SJSA1 (cell line): ENCODE measurements at places on chromosomes 12 and 14. TPM values are rescaled to one million over a fixed set of nuclear protein-coding genes. Genes with fewer than 3 reads are reported as not detected.

Gene RASSF8
- 43.5 and 65.0 TPM in 2 replicates for total RNA-seq

Gene CCDC197
- not detected in 2 replicates for total RNA-seq

Gene SLC10A1
- not detected in 2 replicates for total RNA-seq

DNA sequence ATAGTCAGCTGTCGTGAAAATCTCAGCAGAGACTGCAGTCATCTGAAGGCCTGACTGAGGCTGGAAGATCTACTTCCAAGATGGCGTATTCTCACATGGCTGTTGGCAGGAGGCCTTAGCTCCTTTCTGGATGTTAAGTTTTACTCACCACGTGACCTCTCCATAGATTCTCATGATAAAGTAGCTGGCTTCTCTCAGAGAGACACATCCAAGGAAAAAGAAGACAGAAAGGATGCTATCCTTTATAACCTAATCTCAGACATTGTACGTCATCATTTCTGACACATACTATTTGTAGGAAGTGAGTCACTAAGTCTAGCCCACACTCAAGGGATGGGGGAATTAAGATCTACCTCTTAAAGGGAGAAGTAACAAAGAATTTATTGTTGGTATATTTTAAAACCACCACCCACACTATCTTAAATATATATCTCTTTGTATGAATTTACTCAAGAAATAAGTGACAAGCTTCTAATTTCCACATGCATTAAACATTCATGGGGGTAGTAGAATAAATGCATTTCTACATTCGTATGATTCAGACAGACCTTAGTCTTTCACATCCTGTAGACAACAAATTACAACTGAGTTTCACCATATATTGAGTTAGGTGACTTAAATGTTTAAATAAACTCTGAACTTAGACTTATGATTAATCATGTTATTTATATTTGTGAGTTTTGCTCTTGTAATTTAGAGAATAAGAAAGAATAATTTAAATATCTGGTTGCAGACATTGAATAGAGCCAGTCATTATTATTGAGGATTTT, 411.0 kb downstream of the LRIG3 start:
- H3K4me1 ChIP-seq = no peaks in the 10 kb centered on the region; the same call in 1 of the 2 replicates
- no peaks in the 10 kb centered on the region for H3K27me3 ChIP-seq
- no peak overlapping the region for H3K27ac ChIP-seq
- DNase-seq = no peak
- no peak overlapping the region for H3K4me3 ChIP-seq

DNA sequence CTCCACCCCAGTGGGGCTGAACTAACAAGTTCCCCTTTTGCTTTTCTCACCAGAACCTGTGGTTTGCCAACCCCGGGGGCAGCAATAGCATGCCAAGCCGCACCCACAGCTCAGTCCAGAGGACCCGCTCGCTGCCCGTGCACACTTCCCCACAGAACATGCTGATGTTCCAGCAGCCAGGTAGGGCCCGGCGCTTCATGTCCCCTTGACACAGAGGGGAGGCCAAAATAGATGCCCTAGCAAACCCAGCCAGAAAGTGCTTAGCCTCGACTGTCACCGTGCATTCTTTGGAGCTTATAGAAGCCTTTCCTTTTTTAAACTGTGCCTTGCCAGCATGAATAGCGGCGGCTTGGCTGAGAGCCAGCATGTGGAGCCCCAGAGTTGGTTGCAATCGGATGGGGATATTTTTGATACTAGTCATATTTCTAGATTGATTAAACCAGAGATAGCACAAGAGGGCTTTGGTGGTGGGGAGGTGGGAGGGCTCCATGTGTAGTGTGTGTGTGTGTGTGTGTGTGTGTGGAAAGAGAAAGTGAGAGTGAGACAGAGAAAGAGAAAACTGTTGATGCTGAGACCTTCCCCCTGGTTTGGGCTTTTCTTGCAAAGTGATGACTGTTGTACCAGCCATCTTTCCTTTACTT, 126.1 kb downstream of the GCH1 start:
- peaks cover 69% of the 10 kb centered on the region for H3K36me3 ChIP-seq
- DNase-seq = peak; percentile 77
- peak overlapping the region; percentile 40 for H3K27ac ChIP-seq
- H3K4me1 ChIP-seq = peaks cover 55% of the 10 kb centered on the region
- no peaks in the 10 kb centered on the region for H3K27me3 ChIP-seq

DNA sequence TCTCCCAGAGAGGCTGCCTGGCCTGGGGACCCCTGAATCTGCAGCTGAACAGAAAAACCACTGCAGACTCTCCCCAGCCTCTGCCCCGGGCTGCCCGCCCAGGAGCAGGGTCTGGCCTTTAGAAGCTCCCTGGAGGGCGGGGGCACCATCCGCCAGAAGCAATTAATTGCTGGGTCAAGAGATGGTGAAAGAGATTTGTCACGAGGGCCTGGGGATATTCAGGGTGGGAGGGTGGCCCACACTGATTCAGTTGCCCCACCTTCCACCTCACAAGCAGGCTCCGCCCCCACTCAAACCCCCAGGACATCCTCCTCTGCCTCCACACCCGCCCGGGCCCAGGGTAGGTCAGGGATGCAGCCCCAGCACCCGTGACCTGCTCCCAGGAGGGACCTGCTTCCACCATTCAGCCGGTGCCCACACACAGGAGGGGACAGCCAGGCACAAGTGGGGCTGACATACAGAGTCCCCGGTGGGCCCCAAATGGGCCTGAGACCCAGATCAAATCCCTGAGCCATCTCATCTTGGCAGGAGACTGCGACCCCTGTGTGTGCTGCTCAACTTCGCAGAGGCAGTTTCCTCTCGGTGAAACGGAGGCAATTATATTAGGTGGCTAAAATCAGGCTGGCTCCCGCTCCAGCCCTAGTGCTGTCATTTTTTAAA, 23.0 kb downstream of the NCOR2 start:
- H3K27ac ChIP-seq = no peak overlapping the region
- H3K4me3 ChIP-seq = no peak overlapping the region
- peaks cover 22% of the 10 kb centered on the region for H3K36me3 ChIP-seq
- no peaks in the 10 kb centered on the region for H3K27me3 ChIP-seq

- DNase-seq = no peak
Observed at GRCh38 chr14:88802596-88802995, 9.8 kb upstream of the EML5 start.
